ENCODE measurements at places on chromosomes 6 and 20. TPM values are rescaled to one million over a fixed set of nuclear protein-coding genes. Genes with fewer than 3 reads are reported as not detected.

DNA sequence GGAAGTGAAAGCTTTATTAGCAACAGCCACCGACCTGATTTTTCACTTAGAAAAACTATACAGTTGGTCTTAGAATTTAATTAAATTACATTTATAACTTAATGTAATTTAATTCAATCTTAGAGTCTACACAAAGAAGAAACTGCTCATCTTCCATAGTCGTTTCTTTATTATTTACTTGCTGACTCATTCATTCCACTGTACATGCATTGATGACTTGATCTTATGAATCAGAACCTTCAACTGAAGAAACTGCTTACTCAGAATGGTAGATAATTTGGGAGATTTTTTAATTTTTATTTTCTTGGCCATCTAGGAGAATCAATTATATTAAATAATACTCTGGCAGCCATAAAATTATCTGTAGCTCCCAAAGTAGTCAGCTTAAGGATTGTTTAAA lies 1021.6 kb upstream of the FLRT3 start:
- no peak overlapping the region for H3K4me3 ChIP-seq
- DNase-seq: no peak
- no peaks in the 10 kb centered on the region for H3K27me3 ChIP-seq
- H3K36me3 ChIP-seq: no peaks in the 10 kb centered on the region
- H3K27ac ChIP-seq: no peak overlapping the region

DNA sequence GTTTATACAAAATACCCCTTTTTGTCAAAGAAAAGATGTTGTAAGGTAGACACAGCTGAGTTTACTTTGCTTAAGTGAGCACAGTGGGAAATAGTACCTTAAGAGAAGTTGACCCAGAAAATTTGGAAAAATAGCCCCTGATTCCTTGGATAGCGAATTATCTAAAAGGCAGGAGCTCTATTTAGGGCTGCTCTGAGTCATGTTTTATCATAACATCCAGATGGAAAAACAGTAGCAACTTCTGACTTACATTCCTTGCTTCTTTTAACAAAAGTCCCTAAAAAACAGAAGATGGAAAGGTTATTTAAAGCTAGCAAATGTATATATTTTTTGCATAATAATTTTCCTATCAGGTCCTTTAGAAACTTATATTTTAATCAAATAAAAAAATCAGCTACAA lies 59.0 kb downstream of the THEMIS start:
- H3K4me1 ChIP-seq: no peaks in the 10 kb centered on the region
- no peak overlapping the region for H3K4me3 ChIP-seq
- no peak overlapping the region for H3K27ac ChIP-seq
- no peak for DNase-seq
- H3K27me3 ChIP-seq: no peaks in the 10 kb centered on the region

GRCh38 chr6:138331444-138331843 lies 46.3 kb upstream of the SMIM28 start:
- no peaks in the 10 kb centered on the region for H3K27me3 ChIP-seq
- no peak overlapping the region for H3K27ac ChIP-seq
- peaks cover 4% of the 10 kb centered on the region for H3K4me1 ChIP-seq
- no peak overlapping the region for H3K4me3 ChIP-seq
- DNase-seq: no peak

GRCh38 chr6:124443541-124443940 lies 518.7 kb upstream of the RNF217 start:
- no peak overlapping the region for H3K27ac ChIP-seq
- no peak for DNase-seq
- no peaks in the 10 kb centered on the region for H3K4me1 ChIP-seq
- no peaks in the 10 kb centered on the region for H3K36me3 ChIP-seq
- H3K4me3 ChIP-seq: no peak overlapping the region
- no peaks in the 10 kb centered on the region for H3K27me3 ChIP-seq

DNA sequence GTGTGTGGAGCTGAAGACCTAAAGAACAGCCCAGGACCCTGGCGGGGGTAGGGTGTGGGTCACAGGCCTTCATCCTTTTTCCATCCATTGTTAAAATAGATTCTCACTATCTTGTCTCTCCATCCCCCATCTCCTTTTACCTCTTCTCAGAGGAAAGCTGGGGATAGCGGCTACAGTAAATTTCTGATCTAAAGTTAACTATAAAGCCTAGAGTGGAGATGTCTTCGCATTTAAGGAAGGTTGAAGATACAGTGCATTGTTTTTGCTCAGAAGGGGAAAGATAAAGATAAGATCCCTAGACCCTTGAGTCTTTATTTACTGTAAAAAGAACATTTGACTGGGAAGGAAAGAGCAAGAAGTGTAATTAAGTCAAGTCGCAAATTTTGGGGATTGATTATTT lies 8.6 kb downstream of the FOXA2 start:
- H3K4me1 ChIP-seq: peaks cover 36% of the 10 kb centered on the region
- H3K4me3 ChIP-seq: no peak overlapping the region
- no peaks in the 10 kb centered on the region for H3K36me3 ChIP-seq
- peaks cover 100% of the 10 kb centered on the region for H3K27me3 ChIP-seq

Gene APOBEC2
- not detected for total RNA-seq

Gene EZR
- total RNA-seq: 52.0 TPM

Gene CRISP2
- total RNA-seq: not detected

Gene RAB32
- 6.6 TPM for total RNA-seq

All from neural progenitor cell (in vitro differentiated cells).